SK-N-SH (cell line): ENCODE measurements at places on chromosomes 12 and 14. TPM values are rescaled to one million over a fixed set of nuclear protein-coding genes. Genes with fewer than 3 reads are reported as not detected.

TAS2R13 gene
- polyA plus RNA-seq, result 0.03 TPM in 1 of 2 replicates, not detected in the other

TMEM117 gene
- 0.81 and 1.0 TPM in 2 replicates for polyA plus RNA-seq

INSM2 gene
- polyA plus RNA-seq, result 0.15 and 0.67 TPM in 2 replicates

MYH6 gene
- not detected in 2 replicates for polyA plus RNA-seq

PLEKHG7 gene
- not detected in 2 replicates for polyA plus RNA-seq

CABP1 gene
- polyA plus RNA-seq, result 0.08 and 0.21 TPM in 2 replicates

TAS2R14 gene
- polyA plus RNA-seq, result 1.4 and 2.3 TPM in 2 replicates

GALNT16 gene
- polyA plus RNA-seq, result 12.7 and 17.0 TPM in 2 replicates

LRP1-AS gene
- polyA plus RNA-seq, result not detected in 2 replicates

AMN gene
- 0.03 TPM in 1 of 2 replicates, not detected in the other for polyA plus RNA-seq

KRT72 gene
- not detected in 2 replicates for polyA plus RNA-seq

RASSF9 gene
- polyA plus RNA-seq, result 0.21 and 0.32 TPM in 2 replicates
